ENCODE measurements at places on chromosomes 2 and 18. TPM values are rescaled to one million over a fixed set of nuclear protein-coding genes. Genes with fewer than 3 reads are reported as not detected.

The CDH2 gene
- total RNA-seq: 111 TPM

The MLPH gene
- 13.9 TPM for total RNA-seq

The SLC9A4 gene
- not detected for total RNA-seq

The TXNDC2 gene
- total RNA-seq: 0.18 TPM

The PLEKHH2 gene
- 1.7 TPM for total RNA-seq

The OSR1 gene
- total RNA-seq: 12.4 TPM

The DSC3 gene
- under 0.01 TPM for total RNA-seq

The EPB41L5 gene
- total RNA-seq: 11.4 TPM

The B4GALT6 gene
- total RNA-seq: 3.9 TPM

The SCN1A gene
- under 0.01 TPM for total RNA-seq

The C2orf69 gene
- total RNA-seq: 4.7 TPM

The MC5R gene
- not detected for total RNA-seq
